ENCODE measurements at places on chromosomes 5 and 9.

DNA sequence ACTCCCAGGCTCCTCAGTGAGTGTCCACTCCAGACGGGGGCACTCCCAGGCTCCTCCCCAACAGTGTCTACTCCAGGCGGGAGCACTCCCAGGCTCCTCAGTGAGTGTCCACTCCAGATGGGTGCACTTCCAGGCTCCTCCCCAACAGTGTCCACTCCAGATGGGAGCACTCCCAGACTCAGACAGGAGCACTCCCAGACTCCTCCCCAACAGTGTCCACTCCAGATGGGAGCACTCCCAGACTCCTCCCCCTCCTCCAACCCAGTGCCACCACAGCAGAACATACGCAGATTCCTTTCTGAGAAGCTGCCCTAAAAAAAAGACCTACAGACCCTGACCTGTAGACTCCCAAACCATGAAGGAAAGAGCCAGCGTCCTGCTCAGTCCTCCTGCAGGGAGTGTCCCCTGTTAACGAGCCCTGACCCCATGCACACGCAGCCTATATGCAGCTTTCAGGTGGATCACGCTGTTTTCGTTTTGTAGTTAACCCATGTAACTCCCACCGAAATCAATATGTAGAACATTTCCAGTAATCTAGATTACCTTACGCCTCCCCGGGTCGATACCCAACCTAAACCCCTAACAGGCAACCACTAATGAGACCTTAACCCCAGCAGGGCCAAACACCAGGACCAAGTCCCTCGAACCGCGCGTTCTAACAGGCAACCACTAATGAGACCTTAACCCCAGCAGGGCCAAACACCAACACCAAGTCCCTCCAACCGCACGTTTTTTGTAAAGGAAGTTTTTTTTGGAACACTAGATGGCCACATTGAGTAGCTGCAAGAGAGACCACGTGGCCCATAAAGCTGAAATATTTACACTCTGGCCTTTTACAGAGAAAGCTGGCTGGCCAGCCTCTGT, 15.7 kb downstream of the PNPLA7 start:
- peak; percentile 73 for DNase-seq

GRCh38 chr9:5884191-5884590, 6.5 kb upstream of the MLANA start:
- DNase-seq: no peak

DNA sequence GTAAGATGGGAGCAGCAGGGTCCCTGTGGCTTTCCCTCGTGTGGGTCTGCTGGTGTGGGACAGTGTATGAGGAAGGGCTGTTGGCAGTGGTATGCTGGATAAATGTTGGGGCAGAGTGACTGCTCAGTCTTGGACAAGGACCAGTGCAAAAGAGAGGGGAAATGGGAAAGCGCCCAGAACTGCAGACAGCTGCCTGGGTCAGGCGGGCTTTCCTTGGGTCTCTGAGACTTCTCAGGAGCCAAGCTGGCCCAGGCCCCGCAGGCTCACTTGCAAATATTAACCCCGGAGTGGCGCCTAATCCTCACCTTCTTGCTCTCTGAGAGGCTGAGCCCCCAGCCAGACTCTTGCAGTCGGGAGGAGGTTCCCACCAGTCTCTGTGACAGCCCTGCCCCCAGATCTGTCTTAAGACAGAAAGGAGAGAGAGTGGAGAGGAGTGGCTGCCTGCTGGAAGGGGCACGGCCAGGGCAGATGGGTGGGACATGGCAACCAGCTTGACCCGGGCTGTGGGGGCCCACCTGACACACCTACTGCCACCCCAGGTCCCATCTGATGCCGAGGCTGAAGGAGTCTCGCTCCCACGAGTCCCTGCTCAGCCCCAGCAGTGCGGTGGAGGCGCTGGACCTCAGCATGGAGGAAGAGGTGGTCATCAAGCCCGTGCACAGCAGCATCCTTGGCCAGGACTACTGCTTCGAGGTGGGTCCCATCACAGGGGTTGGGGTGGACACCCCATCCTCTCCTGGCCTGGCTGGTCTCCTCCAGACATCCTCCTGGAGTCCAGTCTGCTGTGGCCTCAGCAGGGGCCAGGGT, 105.2 kb downstream of the DAB2IP start:
- DNase-seq: no peak

GRCh38 chr9:135375001-135375400, 104.6 kb upstream of the PPP1R26 start:
- no peak for DNase-seq

- DNase-seq: no peak
These were observed 444.7 kb downstream of the ANXA1 start for GRCh38 chr9:73596321-73596720.

DNA sequence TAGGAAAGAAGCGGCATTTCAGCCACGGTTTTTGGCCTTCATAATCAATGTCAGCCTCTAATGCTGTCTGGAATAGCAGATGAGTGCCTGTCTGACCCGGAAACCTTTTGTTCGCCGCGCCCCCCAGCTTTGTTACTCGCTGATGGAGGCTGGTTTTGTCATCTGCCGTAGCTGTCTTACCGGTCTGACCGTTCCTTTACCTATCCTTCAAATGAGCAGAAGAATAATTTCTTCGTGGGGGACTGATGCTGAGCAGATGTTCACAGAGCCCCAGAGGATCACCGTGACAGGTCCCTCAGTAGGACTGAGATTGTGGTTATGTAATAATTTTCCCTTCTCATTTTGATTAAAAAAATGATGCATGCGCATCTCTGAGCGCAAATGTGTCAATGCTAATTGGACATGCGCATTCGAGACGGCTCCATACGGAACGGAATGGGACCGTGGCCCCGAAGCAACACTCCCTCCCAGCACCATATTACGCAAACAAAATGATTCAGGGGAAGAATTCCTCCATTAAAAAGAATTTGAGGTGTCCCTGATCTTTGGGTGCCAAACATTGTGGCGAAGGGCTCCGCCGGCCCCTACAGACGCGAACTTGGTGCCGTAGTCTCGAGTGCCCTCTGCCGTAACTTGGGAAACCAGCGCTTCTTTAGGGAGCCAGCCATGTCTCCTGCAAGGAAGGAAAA, 27.6 kb downstream of the TLX3 start:
- DNase-seq: no peak

DNA sequence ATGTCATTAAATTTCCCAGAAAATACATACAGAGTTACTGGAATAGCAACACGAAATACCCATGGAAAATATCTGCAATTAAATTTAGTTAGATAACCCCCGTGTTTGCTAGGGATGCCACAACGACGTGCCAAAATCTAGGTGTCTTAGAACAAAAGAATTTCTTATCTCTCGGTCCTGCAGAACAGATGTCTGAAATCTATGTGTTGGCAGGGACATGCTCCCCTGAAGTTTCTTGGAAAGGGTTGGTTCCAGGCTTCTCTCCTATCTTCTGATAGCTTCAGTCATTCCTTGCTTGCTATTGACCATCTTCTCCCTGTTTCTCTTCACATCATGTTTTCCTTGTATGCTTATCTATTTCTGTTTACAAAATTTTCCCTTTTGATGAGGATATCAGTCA, 1067.0 kb downstream of the CDH18 start:
- no peak for DNase-seq

DNA sequence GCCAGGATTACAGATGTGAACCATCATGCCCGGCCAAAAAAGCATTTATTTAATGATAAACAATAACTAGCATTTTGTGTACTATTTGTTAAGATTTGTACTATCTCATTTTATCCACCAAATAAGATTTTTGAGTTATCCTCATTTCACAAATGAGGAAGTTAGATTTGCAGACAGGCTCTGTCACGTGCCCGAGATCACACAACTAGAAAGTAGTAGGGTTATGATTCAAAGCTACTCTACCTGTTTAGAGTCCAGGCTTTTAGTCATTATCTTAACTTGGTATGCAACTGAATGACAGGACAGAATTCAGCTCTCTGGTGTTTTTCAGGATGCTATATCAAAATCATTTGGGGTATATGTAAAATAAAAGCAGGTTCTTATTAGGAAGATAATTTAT, 20.5 kb downstream of the RANBP17 start:
- no peak for DNase-seq

Data from GM13976 (cell line).